ENCODE measurements at places on chromosomes 6 and 20.

DNA sequence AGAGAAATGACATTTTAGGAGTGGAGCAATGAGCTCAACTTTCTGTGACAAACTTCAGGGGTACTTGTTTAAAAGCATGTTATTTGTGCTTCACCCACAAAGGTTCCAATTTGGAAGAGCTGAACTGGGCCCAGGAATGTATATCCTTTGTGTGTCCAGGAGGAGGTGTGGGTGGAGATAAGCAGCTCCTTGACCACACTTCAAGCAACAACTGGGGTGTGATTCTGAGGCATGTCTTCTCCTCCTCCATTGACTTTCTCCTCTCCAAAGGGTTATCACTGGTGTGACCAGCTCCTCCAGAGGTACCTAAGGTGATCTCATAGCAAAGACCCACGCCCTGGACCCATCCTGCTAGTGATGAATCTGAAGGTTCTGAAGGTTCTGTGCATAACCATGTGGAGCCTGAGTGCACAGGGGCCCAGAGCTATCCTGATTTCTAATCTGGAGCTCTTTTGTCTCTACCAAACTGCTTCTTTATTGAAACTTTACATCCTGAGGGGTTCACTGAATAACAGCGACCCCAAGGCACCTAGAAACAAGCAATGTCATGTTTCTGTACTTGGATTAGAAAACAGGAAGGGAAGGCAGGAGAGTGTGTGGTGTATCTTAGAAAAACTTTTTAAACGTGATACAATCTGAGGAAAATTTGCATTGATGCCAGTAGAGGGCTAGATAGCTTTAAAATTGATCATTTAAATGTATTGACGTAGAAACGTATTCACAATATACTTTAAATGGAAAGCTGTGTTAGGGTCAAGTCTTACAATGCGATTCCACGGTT, 60.9 kb upstream of the CD93 start:
- no peak for DNase-seq

DNA sequence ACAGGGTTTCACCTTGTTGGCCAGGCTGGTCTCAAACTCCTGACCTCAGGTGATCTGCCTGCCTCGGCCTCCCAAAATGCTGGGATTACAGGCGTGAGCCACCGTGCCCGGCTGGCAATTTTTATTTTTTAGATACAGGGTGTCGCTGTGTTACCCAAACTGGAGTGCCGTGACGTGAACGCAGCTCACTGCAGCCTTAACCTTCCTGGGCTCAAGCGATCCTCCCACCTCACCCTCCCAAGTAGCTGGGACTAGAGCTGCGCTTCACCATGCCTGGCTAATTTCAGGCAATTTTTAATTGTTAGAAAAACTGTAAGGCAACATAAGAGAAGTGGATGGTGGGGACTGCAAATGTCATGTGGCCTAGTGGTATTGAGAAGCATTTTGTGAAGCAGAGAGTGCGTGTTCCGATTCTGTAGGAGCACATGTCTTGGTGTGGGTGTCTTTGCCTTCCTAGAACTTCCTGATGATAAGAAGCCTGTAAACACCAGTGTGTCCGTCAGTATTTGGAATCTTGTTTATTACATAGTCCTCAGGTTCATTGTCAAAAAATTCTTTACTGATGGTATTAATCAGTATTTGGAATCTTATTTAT, 18.0 kb downstream of the JARID2 start:
- no peak for DNase-seq

GRCh38 chr6:133106934-133107333, 134.2 kb upstream of the EYA4 start:
- no peak for DNase-seq

GRCh38 chr6:24924580-24925356, 11.0 kb downstream of the RIPOR2 start:
- no peak for DNase-seq

GRCh38 chr6:146856296-146856695, 257.5 kb downstream of the ADGB start:
- DNase-seq = no peak

- DNase-seq = no peak
Measured at GRCh38 chr20:63235399-63235983, at the start of gene BIRC7. TSS of gene BIRC7 (plus strand) at chr20:63235905. CDS start at chr20:63236097, 192 bp downstream.

Measured in thoracic aorta (tissue), 2 donors.